ENCODE measurements at places on chromosomes 5 and 9. TPM values are rescaled to one million over a fixed set of nuclear protein-coding genes. Genes with fewer than 3 reads are reported as not detected.

The F12 gene
- not detected for total RNA-seq

The GLIPR2 gene
- 13.7 TPM for total RNA-seq

The CORO2A gene
- total RNA-seq: 2.0 TPM

The OLFM1 gene
- total RNA-seq: not detected

The UBE2QL1 gene
- total RNA-seq: 1.6 TPM

The AK8 gene
- total RNA-seq: 1.9 TPM

- peak; percentile 37 for DNase-seq
Measured at GRCh38 chr9:90086101-90086511, 481.3 kb downstream of the GADD45G start.

- DNase-seq: no peak
Measured at GRCh38 chr5:140381972-140382371, 19.7 kb upstream of the ANKHD1 start.

DNA sequence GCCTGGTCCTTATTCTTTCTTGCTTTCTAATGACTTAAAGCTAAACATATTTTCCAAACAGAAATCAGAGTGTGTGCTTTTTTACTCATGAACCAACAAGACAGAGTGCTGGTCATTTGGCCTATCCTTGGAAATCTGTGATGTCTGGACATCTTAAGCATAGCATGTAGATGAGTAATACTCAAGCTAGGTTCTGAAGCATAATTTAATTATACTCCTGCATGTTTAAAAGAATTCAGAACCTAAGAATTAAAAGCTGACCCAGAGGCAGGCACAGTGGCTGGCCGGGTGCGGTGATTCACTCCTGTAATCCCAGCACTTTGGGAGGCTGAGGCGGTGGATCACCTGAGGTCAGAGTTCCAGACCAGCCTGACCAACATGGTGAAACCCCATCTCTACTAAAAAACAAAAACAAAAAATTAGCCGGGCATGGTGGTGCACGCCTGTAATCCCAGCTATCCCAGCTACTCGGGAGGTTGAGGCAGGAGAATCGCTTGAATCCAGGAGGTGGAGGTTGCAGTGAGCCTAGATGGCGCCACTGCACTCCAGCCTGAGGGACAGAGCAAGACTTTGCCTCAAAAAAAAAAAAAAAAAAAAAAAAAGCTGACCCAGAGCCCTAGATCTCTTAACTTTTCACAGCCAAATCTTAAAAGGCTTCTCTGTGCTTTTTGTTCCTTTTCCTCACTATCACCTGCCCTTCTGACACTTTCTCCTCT is 16.2 kb upstream of the TJP2 start:
- no peak for DNase-seq

DNA sequence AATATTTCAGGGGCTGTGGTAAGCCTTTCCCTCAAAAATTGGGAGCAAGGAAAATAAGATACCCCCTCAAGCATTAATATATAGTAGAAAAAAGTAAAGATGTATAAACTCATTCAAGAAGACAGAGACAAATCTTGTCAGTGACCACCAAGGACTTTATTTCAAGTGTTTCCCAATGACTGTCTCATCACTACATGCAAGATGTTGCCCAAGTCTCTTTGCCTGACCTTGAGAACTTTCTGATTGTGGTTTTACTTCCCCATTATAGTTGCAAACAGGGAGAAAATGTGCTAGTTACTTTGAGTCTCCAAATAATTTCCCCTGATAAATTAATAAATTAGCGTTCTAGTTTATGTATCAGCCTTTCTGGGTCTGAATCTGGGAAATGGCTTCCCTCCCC is 4.0 kb upstream of the SLC46A2 start:
- no peak for DNase-seq

GRCh38 chr5:96657068-96657467 is 5.1 kb upstream of the CAST start:
- DNase-seq: no peak

- no peak for DNase-seq
Measured at GRCh38 chr9:93686880-93687236, 110.5 kb downstream of the PHF2 start.

- DNase-seq: no peak
Measured at GRCh38 chr9:81777482-81777881, 88.1 kb upstream of the TLE1 start.

GRCh38 chr9:134318941-134319305 is 7.3 kb upstream of the RXRA start:
- DNase-seq: no peak

- no peak for DNase-seq
Measured at GRCh38 chr5:54224103-54224826, 86.1 kb downstream of the ARL15 start.

DNA sequence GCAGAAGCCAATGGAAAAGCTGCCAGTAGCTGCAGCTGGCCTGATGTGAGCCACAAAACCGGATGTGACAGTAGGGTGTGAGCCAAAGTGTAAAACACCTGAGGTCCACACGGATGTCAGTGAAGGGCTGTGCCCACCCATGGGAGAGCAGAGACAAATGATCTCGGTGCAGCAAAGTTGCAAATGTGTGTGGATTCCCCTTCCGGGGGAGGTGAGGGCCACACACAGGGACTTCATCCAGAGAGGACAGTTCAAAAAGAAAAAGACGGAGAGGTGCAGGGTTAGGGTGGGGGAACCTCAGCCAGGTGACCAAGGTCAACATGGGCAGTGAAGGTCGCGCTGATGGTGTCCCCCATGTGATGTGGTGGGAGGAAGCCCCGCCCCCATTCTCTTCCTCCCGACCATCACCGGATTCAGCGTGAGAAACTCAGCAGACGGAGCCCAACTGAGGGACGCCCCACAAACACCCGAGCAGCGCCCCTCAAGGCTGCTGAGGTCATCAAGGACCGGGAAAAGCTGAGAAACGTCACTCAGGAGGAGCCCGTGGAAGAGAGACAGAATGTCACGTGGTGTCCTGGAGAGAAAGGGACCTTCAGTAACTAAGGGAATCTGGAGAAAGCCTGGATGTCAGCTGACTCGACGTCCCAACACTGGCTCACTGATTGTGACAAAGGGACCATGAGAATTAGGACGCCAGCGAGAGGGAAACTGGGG is 11.4 kb upstream of the PTGDS start:
- peak; percentile 45 for DNase-seq

- no peak for DNase-seq
Measured at GRCh38 chr9:133075925-133076630, 14.3 kb downstream of the CEL start.

- no peak for DNase-seq
Measured at GRCh38 chr9:129696944-129697655, 31.7 kb downstream of the PRRX2 start.

DNA sequence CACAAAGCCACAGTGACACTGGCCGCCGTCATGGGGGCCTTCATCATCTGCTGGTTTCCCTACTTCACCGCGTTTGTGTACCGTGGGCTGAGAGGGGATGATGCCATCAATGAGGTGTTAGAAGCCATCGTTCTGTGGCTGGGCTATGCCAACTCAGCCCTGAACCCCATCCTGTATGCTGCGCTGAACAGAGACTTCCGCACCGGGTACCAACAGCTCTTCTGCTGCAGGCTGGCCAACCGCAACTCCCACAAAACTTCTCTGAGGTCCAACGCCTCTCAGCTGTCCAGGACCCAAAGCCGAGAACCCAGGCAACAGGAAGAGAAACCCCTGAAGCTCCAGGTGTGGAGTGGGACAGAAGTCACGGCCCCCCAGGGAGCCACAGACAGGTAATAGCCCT is 26.1 kb downstream of the HRH2 start:
- no peak for DNase-seq

DNA sequence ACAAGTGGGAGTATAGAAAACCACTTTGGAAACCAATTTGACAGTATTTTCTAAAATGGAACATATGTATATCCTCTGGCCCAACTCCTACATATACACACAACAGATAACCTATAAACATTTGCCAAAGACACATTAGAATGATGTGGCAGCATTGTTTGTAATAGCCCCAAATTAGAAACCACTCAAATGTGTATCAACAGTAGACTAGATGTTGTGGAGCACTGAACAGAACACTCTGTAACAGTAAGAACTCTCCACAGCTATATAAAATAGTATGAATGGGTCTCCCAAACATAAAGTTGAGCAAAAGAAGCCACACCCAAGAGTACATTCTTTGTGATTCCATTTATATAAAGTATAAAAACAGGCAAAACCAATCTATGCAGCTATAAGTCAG is 6.1 kb downstream of the ZNF622 start:
- no peak for DNase-seq

DNA sequence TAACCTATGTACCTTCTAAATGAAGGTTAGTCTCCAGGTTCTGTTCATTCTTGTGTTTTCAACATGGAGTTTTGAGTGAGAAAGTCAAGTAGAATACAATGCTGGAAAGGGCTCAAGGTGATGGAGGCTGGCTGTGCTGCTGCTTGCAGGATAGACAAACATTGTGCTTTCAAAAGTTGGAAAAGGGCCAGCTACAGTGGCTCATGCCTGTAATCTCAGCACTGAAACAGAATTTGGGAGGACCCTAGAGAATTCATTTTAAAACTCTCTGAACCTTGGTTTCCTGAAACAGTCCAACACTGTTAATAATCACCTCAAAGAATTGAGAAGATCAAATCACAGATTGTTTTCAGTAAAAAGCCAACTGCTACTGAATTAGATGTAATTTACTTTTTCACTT is 15.4 kb upstream of the IARS1 start:
- no peak for DNase-seq

GRCh38 chr5:79181419-79182022 is 54.4 kb upstream of the JMY start:
- no peak for DNase-seq

DNA sequence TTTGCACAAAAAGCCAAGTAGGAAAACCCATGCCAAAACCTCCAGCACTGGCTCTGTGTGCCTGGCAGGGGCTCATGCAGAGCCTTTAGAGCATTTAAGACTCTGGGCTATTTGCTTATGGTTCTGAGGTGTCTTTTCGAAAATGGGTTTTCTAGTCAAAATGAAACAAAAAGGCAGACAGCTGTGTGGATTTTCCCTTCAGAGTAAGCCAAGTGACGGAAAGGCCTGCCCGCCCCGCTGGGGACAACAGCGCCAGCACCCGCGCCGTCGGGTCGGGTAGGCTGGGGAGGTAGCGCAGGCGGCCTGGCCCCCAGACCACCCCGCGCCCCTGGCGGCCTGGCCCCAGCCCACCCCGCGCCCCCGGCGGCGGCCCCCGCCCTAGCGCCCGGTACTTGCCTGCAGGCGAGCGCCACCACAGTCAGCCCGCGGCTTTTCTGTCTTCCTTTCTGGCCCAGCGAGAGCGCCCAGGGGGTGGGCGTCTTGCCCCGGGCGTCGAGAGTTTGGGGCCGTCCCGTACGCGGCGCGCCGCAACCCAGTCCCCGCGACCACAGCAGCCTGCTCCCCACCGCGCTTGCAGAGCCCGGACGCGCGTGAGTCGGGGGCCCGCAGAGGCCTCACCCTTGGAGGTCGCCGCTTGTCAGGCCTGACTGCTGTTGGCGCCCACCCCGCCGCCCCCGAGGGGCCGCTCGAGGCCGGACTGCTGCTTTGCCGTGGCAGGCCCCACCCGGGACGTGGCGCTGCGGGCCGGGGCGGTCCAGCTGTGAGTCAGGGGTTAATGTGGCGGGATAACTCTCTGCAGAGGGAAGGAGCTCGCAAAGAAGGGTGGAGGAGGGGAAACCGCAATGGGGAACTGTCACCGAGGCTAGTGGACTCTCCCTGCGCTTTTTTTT is at the start of gene TICAM2:
TSS of gene TICAM2 (minus strand) at position 779 of the 890 bp plus-strand sequence. CDS start 21,223 bp downstream, outside the sequence.
- peak; percentile 86 for DNase-seq

- no peak for DNase-seq
Measured at GRCh38 chr9:136827794-136828473, 14.3 kb upstream of the AJM1 start.

- DNase-seq: no peak
Measured at GRCh38 chr9:15711931-15712330, 159.1 kb downstream of the CCDC171 start.

GRCh38 chr9:81461196-81461595 is 228.2 kb downstream of the TLE1 start:
- DNase-seq: no peak

DNA sequence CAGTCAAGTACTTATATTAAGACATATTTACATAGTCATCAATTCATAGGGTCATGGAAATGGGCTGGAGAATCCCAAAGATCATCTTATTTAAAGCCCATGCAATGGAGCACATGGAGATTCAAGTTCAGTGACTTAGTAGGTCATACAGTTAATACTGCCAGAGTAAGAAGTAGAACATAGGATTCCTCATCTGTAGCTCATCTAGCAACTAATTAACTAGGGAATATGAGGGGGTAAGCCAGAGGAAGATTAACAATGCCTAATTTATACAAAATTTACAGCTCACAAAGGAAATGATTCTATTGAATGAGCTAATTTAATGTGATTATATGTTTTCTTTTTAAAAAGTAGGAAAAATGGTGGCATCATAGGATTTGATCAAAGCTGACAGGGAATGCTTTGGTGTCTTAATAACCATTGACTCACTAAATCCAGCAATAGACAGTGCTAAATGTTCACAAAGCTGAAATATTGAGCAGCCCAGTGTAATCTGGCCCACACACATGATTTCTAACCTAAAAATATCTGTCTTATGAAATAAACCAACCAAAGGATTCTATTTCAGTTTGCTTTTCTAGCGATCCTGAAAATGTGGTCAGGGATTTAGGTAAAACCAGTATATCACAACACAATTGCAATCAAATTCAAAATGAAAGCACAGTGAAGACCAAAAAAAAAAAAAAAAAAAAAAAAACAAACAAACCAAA is 53.3 kb downstream of the PRDM6 start:
- DNase-seq: no peak

GRCh38 chr5:132019857-132020555 is 8.5 kb upstream of the ACSL6 start:
- DNase-seq: peak; percentile 40

DNA sequence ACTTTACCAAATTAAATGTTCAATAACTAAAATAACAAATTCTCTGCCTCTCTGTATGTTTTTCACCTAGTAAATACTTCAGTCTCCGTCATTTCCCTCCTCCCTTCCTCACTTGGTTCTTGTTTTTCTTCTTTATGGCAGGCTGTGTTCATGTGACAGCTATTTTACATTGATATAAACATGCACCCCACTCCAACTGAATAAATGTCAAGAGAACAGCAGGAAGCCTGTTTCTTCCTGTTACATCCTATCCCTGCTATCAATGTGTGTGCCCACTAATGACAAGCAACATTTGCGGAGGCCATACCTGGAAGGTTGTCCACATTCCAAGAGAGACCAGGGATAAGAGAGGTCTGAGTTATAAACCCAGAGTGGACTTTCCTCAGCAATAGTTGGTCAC is 145.2 kb upstream of the MAST4 start:
- DNase-seq: no peak

DNA sequence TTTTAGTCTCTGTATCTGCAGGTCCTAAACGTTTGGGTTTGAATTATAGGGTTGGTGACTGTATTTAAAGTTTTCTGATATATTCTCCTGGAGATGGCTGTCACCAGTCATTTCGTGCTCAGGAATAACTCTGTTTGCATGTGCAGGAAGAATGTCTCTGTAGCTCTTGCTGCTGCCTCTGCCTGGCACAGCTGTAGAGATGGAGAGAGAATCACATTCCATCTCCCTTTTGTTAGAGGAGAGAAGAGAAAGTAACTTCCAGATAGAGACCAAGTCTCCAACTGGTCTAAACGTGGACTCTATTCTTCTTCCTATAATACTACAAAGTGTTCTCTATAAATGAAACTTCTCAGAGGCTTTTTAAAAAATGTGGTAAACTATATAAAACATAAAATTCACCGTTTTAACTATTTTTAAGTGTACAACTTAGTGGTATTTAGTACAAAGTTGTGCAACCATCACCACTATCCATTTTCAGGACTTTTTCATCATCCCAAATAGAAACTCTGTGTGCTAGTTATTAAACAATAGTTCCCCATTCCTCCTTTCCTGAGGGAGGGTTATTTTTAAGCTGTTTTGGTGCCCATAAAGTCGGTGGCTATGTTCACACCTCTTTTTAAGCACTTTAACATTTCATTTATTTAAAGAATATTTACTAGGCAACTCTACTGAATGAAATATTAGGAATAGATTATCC is 20.7 kb upstream of the STARD4 start:
- no peak for DNase-seq
